ENCODE measurements at places on chromosomes 7 and 10.

GRCh38 chr7:8982338-8982992 lies 549.1 kb downstream of the NXPH1 start:
- DNase-seq: no peak

DNA sequence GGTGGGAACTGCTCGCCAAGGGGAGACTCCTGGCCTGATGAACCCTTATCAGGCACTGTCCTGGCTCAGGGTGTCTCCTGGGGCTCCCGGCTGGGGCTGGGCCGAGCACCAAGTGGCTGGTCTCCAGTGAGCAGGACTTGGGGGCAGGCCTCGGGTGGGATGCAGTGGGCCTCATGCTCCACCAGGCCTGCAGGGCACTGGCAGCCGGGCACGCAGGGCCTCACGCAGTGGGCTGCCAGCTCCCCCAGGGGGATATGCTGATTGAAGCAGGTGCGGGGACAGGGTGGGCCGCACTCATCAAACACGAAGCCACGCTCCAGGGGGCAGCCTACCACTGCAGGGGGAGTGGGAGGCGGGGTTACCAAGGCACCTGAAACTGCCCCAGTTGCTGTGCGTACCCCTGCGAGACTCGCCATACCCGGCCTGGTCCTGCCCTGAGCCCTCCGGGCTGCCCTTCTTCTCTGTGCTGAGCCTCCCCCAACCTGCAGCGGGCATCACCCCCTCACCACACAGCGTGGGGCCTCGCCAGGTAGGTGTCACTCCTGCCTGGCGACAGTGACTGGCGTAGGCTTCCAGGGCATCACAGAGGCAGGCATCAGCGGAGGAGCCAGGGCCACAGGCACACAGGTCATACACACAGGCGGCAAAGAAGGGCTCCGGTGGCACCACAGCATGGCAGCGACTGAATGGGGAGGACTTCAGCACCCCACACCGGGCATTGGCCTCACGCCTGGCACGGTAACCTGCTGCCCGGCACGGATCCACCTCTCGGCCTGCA lies 14.5 kb downstream of the ATP6V1F start:
- no peak for DNase-seq

GRCh38 chr10:103931603-103932002 lies 13.6 kb upstream of the STN1 start:
- DNase-seq: no peak

DNA sequence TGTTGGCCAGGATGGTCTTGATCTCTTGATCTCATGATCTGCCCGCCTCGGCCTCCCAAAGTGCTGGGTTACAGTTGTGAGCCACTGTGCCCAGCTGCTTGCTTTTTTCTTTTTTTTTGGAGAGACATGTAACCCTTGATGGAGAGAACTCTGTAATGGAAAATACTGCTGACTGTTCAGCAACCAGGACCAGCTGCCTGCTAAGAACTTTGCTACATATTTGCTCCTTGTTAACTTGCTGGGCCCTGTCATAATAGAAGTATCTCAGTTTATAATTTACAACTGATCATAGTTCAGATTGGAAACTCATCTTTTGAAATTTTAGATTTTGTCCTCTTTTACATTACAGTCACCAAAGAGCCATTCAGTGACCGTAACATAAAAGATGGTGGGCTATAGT lies 34.9 kb downstream of the TASOR2 start:
- no peak for DNase-seq

DNA sequence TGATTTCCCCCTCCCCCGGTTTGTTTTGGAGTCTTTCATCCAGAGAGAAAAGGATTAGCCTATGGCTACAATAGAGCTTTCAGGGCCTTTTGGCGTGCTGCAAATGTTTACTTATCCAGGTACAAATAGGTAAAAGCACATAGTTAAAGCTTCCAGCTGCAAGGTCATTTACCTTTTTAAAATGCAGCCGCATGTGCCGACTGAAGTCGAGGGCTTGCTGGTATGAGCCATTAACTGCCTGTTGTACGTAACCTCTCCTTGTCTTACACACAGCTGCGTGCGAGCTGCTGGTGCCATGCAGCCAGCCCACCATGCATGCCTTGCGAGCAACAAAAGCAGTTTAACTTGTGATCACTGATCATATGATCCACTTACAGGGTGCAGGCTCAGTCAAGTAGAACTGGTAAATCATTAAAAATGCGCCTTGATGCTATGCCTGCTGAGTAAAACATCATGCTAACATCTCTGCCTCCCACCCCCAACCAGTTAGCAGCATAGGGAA lies 866.4 kb downstream of the LRMDA start:
- DNase-seq: peak; percentile 77

GRCh38 chr10:61754587-61755550 lies 92.1 kb downstream of the CABCOCO1 start:
- DNase-seq: no peak

- DNase-seq: no peak
Measured at GRCh38 chr7:51060536-51060935, 256.1 kb downstream of the COBL start.

DNA sequence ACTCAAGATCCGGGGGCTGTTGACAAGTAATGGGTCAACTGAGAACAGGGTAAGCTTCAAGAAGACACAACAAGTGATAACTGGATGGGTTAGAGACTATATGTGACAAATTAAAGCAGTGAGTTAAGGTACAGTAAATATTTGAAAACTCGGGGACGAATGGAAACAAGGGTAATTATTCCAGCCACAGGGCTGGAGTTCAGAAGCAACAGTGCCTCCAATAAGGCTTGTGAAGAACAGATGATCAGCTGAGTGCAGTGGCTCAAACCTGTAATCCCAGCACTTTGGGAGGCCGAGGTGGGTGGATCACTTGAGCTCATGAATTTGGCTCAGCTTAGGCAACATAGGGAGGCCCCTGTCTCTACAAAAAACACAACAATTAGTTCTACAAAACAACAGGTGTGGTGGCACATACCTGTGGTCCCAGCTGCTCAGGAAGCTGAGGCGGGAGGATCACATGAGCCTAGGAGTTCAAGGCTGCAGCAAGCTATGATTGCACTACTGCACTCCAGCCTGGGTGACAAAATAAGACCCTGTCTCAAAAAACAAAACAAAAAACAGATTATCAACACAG lies 20.5 kb upstream of the DLD start:
- no peak for DNase-seq

- DNase-seq: no peak
Measured at GRCh38 chr10:99329304-99329553, at the start of gene CNNM1. Gene CNNM1, plus strand, starts transcription at chr10:99329356. Its CDS starts 32 bp downstream, at chr10:99329388.

- no peak for DNase-seq
Measured at GRCh38 chr7:98599886-98600285, 17.2 kb upstream of the NPTX2 start.

DNA sequence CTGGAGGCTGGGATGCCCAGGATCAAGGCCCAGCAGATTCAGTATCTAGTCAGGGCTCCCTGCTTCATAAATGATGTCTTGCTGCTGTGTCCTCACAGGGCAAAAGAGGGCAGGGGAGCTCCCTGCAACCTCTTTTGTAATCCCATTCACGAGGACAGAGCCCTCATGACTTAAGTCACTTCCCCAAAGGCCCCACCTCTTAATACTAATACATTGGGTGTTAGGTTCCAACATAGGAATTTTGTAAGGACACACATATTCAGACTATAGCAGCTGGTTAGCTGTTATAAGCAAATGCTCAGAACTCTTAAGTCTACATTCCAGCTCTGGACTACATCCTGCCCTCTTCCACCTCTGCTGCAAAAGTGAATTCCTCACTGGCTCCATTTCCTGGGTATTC lies 63.0 kb downstream of the VOPP1 start:
- no peak for DNase-seq

DNA sequence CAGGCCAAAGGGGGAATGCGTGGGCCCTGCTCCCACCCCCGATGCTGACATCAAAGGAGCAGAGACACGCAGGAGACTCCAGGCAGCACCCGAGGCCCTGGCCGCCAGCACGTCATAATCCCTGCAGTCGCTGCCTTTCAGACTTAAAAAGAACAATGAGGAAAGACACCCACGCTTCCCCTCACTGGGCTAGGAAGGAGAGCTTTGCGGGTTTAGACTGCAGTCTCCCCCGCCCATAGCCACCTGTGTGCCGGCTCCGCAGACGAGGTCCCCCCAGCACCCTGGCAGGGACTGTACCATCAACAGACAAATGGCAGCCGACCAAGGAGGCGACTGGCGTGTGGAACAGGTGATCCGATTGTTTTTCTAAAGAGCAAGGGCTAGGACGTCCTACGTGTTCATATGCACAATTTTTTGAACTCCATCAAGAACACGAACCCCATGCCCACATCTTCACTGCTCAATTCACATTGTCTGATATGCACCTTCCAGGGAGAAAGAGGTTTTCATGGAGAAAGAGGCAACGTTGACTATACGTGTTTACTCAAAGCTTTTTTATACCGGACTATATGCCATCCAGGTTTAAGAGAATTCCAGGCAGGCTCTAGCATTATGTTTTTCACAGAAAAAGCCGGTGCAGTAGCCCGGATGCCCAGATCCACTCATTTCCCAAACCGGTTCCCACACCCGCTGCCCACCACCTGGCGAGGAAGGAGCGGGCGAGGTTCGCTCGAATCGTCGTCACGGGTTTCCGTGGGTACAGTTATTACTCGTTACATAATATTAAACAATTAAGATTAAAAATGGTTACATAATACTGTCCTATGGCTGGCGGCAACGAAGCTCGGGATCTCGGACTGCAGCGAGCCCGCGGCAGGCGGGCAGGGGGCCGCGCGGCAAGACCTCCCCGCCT lies 1.1 kb downstream of the GRB10 start:
- DNase-seq: no peak

DNA sequence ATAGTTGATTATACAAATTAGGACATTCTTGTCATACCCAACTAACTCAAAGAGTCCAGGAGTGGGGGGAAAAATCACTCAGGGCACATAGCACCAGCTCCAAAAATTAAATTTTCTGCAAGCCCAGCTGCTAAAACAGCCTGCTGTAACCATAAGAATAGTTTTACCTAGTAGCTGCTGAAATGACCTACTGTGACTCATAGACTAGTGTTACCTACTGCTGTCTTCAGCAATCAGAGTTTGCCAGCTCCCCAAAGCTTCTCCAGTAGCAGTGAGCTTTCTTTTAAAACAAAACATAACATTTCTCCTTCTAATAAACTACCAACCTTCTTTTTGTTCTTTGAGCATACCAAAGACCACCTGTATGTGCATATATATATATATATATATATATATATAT lies 4.2 kb upstream of the ARHGAP12 start:
- DNase-seq: no peak

GRCh38 chr10:90769946-90770841 lies 87.6 kb downstream of the HTR7 start:
- DNase-seq: no peak

- no peak for DNase-seq
Measured at GRCh38 chr7:55970561-55970960, 6.2 kb downstream of the NIPSNAP2 start.

- no peak for DNase-seq
Measured at GRCh38 chr10:100327007-100327717, 2.9 kb downstream of the PKD2L1 start.

DNA sequence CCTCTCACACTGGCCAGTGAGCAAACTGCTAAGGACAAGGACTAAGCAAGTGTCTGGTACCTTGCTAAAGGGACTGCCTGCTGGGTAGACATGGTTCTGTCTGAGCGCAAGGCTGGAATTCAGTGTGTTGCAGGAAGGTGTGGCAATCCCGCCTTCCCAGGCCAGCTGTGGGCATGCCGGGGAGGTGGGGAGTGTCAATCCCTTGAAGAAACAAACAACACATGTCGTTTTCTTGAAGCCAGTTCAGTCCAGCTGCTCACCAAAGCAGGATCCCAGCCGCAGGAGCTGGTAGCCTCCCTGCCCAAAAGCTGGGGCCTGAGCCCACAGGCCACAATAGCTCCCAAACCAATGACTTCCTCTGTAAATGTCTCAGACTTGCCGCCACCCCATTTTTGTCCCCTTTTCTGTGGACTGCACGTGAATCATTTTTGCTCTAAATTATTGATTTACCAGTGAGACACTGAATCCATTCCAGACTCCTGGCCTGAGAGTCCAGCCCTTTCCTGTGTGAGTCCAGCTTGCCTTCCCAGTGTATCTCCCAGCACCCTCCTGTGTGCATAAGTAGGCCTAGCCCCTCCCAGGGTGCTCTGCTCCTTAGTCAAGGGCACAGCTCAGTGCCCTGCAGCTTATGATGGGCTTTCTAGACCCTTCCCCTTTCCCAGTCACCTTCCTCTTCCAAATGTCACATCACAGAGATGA lies 166.8 kb downstream of the RGS10 start:
- no peak for DNase-seq
